ENCODE measurements at places on chromosomes 3 and 15.

- no peak for DNase-seq
Measured at GRCh38 chr3:15286022-15286421, 46.4 kb downstream of the SH3BP5 start.

GRCh38 chr3:42376344-42376798 is 34.0 kb downstream of the LYZL4 start:
- DNase-seq, result no peak

DNA sequence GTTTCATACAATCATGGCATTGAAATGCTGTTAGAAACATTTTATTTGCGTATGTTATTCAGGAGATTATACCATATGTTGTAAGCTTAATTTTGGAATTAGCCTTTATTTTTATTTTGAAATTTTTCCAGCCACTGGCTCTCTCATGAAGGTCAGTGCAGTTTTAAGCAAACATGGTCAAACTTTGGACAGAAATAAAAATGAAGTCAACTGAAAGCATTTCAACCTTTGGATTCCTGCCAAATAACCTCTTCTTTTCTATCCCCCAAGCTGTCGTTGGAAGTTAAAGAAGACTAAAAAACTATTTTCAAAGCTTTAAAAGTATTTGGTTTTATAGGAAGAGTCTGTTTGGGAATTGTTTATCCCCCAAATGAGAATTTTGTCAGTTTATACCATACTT is 846.6 kb downstream of the MCTP2 start:
- DNase-seq, result no peak

DNA sequence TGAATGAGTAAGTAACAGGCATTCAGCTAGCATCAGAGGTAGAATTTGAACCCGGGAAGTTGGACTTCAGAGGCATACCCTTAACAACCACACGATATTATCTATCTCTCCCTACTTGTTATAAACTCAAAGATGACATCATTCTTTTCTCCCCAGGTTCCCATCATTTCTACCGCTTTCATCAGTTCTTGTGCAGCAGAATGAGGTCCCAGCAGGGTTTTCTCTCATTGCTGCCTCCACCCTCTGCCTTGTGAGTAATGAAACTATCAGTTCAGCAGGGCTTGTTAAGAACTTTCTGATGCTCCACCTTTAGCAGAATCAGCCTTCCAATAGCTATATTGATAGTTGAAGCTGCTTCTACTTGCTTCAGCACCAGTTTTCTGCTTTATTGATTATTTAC is 487.5 kb upstream of the KCNMB2 start:
- peak; percentile 56 for DNase-seq

DNA sequence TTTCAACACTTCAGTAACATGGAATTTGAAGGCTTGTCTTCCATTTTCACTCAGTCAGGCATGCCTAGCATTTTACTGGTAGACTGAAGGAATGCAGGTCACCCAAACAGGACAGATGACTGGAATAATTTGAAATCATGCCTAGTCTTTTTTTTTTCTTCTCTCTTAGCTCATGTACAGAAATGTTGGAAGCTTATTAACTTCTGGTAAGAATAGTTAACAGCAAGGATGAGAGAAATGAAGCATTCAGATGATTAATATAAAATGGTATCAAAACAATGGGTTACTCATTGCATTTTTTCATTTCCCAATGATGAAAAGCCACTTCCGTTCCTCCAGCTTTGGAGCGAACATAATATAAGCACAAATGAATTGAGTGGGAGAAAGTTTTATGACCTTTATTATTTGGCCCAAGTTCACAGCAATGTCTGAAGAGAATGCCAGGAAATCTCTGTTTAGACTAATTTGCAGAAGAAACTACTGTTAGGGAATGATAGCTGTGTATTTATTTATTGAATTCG is 431.6 kb upstream of the RASGRP1 start:
- DNase-seq, result no peak

DNA sequence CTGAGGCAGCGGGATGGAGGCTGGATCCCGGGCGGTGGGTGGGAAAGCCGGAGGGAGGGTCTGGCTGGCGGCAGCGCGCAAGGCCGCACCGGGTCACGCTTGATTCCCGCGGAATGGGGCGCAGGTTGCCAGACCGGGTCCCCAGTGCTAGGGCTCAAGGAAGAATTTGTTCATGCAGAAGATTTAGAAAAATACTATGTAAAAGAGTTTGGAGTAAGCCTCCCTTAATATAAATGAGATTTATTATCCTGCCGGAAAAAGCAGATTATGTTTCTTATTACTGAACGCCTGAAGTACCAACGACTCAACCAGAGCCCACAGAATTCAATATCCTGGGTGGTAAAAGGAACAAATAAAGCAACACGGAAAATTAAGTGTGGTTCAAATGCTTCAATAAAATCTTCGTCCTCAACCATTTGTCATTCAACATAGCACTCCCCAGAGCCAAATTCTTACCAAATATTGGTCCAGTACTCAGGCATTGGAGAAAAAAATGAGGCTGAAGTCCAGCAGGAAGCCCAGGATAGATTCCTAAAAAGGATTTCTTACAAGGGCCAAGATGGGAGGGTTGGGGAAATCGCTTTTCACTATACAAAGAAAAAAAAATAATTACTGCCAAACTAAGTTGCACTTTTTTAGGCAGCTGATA is 1.2 kb upstream of the ZBTB20 start:
- no peak for DNase-seq

- peak; percentile 58 for DNase-seq
Measured at GRCh38 chr15:69035205-69035917, 20.9 kb downstream of the NOX5 start.

- no peak for DNase-seq
Measured at GRCh38 chr3:183142199-183142598, 20.3 kb downstream of the LAMP3 start.

- no peak for DNase-seq
Measured at GRCh38 chr3:87575550-87575949, 299.2 kb upstream of the POU1F1 start.

All from erythroblast (primary cell).